ENCODE measurements at places on chromosomes 3 and 15. TPM values are rescaled to one million over a fixed set of nuclear protein-coding genes. Genes with fewer than 3 reads are reported as not detected.

The SKOR1 gene
- not detected for total RNA-seq

The C3orf20 gene
- total RNA-seq = not detected

The TRPC1 gene
- total RNA-seq = 14.1 TPM

The BCL6 gene
- total RNA-seq = 2.3 TPM

The KY gene
- 2.6 TPM for total RNA-seq

The APOD gene
- total RNA-seq = not detected

The PIGZ gene
- total RNA-seq = 0.23 TPM

The SERPINI2 gene
- total RNA-seq = not detected

The DHX36 gene
- 52.2 TPM for total RNA-seq

The THBS1 gene
- 567 TPM for total RNA-seq

The FAM81A gene
- 1.6 TPM for total RNA-seq

The WDR5B gene
- 6.2 TPM for total RNA-seq

The CATSPER2 gene
- total RNA-seq = 2.3 TPM

The NAALADL2 gene
- total RNA-seq = 8.7 TPM

The PARL gene
- total RNA-seq = 73.9 TPM

The HGD gene
- not detected for total RNA-seq

The CASR gene
- total RNA-seq = not detected

The GOLGA6L7 gene
- not detected for total RNA-seq

The RETNLB gene
- total RNA-seq = not detected

The CXCR6 gene
- not detected for total RNA-seq

The CISH gene
- total RNA-seq = not detected

The RBM5 gene
- 62.9 TPM for total RNA-seq

The TTLL13 gene
- 0.06 TPM for total RNA-seq

The ATP10A gene
- total RNA-seq = 7.5 TPM

The TNFAIP8L3 gene
- total RNA-seq = 0.97 TPM

The GOLGA8N gene
- total RNA-seq = 0.23 TPM

The SCAANT1 gene
- not detected for total RNA-seq

The UBAP1L gene
- total RNA-seq = 0.06 TPM

The FAM227B gene
- total RNA-seq = 4.6 TPM

The TAMM41 gene
- 11.1 TPM for total RNA-seq

The GOLGA6D gene
- total RNA-seq = not detected

The EPHA6 gene
- not detected for total RNA-seq

Measured in Daoy (cell line).